Thymus (tissue), 14 donors: ENCODE measurements at places on chromosomes 7 and 10. TPM values are rescaled to one million over a fixed set of nuclear protein-coding genes. Genes with fewer than 3 reads are reported as not detected.

Gene TEX36
- total RNA-seq: not detected

Gene ACBD7
- total RNA-seq: 11.9 TPM

Gene PNLIPRP2
- total RNA-seq: not detected

Gene PCDH15
- total RNA-seq: 0.14 TPM

Gene GDF2
- total RNA-seq: not detected

Gene OR9A2
- total RNA-seq: not detected
